Effector memory CD8-positive, alpha-beta T cell (primary cell): ENCODE measurements at places on chromosomes 1 and 21.
A peak's percentile ranks its signal among the peaks of the same experiment; 100 is the strongest.

- DNase-seq: no peak
Observed at GRCh38 chr1:56837244-56837939, 17.2 kb upstream of the C8A start.

DNA sequence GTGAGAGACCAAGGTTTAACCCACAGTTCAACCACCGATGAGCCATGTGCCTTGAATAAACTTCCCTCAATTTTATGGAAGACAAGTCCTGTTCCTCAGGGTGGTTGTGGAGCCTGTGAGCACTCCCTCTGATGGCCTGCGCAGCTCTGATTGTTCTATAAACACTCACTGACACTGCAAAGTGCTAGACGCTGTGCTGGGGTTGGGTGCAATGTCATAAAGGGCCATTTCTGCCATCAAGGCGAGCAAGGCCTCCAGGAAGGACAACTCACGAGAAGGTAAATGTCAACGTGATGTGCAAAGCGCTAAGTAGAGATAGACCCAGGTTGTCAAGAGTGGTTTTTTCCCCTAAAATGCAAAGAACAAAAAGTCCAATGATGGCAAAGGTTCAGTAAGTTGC lies 75.7 kb upstream of the SYT6 start:
- no peak for DNase-seq

- no peak for DNase-seq
Observed at GRCh38 chr1:238346340-238346739, 455.6 kb upstream of the ZP4 start.

DNA sequence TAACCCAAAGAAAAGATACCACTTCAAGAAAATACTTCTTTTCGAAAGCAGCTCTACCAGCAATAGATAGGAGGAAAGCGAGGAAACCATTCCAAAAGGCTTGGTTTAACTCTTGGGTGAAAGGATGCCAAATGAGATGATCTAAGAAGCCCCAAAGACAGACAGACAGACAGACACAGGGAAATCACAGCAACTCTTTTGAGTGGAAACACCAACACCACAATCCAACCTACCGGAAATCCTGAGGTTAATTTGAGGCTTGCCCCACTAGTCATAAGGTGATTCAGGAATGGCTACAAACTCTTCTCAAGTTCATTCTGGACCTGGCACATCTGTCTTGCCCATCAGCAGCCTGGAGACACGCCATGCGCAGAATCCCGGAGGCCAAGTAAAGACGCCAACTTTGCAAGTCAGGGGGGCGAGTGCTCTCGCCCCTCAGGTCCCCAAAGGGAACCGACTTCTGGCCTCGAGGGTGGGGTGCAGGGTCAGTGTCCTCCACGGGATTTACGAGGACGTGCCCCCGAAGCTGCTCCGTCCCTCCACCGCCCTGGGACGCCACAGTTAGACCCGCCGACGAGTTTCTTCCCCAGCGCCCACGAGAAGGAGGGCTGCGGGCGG lies 778 bp downstream of the EVI5 start:
- peak; percentile 29 for DNase-seq

DNA sequence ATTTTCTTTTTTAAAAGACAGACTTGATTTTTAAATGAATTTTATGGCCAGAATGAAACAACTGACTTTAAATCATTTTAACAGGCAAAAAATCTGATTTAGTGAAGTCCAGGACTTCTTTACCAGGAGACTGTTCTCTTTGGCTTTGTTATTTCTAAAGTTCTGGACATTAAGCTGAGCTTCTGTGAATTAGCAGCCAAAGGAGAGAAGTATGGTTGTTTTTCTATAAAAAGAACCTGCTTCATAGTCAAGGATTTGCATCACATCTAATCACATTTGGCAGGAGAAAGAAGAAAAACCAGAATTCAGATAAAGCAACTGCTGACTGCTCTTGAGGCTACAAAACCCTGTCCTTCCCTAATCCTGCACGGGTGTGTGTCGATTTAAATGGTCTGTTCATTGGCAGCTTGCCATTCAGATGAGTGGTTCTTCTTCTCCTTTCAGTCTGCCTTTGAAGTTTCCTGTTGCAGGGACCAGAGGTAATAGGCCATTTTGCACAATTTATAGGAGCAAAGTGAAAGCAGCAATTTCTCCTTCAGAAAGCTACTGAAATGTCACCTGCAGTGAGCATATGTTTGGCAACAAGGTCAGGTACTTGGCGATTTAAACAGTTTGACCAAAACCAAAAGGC lies 215.4 kb downstream of the OLFM3 start:
- no peak for DNase-seq

GRCh38 chr1:31505911-31506497 lies 70.3 kb upstream of the TINAGL1 start:
- DNase-seq: no peak

DNA sequence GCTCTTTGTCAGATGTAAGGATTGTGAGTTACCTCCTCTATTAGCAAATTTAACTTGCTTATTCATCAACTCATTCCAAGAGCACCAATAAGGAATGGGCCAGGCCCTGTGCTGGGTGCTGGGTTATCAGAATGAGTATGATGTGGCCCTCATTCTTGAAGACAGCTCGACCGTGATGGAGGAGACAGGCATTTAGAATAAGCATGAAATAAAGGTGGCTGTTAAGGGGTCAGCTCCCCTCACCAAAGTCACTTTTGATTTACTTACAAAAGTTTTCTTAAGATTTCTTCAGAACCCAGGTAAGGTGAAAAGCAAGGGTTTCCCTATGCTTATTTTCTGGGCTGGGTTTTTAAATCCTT lies 15.3 kb upstream of the PADI1 start:
- no peak for DNase-seq

GRCh38 chr21:42441963-42442362 lies 38.3 kb downstream of the UBASH3A start:
- DNase-seq: no peak

DNA sequence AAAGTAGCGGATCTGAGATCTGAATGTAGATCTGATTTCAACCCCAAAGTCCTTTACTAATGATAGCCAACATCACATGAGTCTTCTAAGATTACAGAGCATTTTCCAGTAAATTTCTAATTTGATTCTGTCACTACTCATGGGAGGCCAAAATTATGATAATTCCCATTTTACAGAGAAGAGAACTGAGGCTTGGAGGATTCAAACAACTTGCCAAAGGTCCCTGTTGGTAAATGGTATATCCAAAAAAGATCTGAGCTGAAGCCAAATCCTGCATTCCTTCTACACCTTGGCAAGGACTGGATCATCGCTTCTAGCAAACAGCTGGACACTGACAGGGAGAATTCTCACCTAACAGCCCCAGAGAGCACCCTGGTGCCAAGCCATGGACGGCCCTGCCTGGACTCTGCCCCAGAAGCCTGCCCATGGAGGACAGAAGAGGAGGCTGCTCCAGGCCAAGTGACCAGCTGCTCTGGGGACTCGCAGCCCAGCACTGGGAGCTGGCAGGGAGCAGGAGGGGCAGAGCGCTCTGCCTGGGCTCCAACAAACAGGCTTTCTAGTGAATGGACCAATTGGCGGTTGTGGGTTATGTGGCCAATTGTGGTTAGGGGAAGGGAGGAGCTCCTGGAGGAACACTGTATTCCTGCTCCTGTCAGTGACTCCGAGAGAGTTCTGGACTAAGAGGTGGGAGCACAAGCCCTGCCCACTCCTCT lies 6.4 kb upstream of the CSF1 start:
- no peak for DNase-seq

GRCh38 chr1:59107516-59107915 lies 189.4 kb upstream of the FGGY start:
- no peak for DNase-seq

GRCh38 chr1:76073481-76073880 lies 1.1 kb upstream of the ST6GALNAC3 start:
- DNase-seq: no peak

GRCh38 chr1:217211486-217211885 lies 419.4 kb downstream of the GPATCH2 start:
- no peak for DNase-seq

- no peak for DNase-seq
Observed at GRCh38 chr1:224339442-224340033, 9.6 kb upstream of the NVL start.

DNA sequence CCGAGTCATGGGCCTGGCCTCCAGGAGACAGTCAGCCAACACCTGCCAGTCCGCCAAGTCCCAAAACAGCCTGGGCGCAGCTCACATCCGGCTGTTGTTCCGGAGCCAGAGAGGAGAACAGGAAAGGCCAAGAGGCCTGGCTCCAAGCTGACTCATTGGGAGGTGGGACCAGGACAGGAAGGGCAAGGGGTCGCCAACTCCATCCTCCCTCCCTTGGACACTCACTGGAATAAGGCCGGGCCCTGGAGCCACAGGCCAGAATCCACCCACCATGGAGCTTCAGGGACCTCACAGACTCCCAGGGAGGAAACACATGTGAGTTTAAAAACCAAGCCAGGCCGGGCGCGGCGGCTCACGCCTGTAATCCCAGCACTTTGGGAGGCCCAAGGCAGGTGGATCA lies 25.1 kb upstream of the CLIC4 start:
- DNase-seq: no peak

- no peak for DNase-seq
Observed at GRCh38 chr1:106964495-106964894, 92.0 kb upstream of the PRMT6 start.

DNA sequence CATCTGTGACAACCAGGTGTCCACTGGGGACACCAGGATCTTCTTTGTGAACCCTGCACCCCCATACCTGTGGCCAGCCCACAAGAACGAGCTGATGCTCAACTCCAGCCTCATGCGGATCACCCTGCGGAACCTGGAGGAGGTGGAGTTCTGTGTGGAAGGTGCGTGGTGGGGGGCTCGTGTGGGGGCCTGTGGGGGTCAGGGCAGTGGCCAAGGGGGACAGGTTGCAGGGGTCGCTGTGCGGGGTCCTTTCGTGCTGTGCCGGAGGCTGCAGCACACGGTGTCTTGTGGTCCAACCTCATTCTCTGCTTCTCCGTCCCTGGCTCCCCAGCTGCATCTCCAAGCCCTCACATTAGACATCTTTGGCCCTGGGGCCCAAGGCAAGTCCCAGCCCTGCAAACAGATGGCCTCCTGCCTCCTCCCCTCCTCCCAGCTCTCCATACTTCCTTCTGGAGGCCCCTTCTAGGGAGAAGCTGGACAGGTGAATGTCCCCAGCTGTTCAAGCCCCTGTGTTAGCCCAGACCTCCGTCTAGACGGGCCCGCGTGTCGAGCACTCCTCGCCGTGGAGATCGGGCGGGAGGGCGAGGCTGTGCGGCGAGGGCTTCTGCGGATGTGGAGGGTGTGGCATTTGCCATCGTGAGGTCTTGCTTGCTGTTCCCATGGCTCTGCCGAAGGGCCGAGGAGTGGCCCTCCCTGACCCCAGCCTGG lies 2.5 kb downstream of the AGRN start:
- DNase-seq: no peak

DNA sequence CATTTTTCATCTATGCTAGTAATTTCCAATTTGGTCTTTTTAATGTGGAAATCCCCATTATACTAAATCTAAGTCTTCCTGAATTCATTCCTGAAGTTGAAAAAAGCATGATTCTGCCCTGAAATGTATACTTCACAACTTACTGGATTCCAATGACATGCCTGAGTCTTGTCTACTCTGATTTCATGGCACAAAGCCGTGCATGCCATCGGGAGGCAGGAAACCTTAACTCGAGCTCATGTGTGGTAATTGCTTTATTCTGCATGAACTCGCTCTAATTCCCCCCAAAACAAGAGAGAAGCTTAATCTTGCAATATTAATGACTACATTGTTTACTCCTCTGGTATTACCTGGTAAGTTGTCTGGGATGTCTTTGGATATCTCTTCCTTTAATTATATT lies 39.6 kb upstream of the PBX1 start:
- no peak for DNase-seq

- no peak for DNase-seq
Observed at GRCh38 chr1:112672842-112673241, 1.6 kb upstream of the MOV10 start.

DNA sequence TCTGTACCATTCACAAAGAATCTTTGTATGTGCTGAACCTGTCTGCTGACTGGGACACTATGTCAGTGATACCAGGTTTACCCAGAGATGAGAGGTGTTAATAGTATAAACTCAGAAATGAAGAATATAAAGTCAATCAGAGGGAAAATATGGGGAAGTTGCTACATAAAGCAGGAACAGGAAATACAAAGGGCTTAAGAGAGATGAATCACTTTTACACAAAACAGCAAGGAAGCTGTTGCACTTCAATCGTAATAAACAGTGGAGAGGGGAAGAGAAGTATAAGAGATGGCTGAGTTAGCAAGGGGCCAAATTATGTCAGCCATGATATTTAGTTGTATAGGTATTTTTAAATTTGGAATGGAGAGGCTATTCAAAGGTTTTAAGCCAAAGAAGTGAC lies 890.2 kb upstream of the NCAM2 start:
- DNase-seq: no peak

- DNase-seq: peak; percentile 4
Observed at GRCh38 chr1:108049178-108049819, 84.3 kb upstream of the VAV3 start.

GRCh38 chr1:20711285-20712214 lies 6.3 kb downstream of the KIF17 start:
- DNase-seq: no peak

- DNase-seq: peak; percentile 4
Observed at GRCh38 chr1:213244664-213245091, 193.6 kb downstream of the RPS6KC1 start.

DNA sequence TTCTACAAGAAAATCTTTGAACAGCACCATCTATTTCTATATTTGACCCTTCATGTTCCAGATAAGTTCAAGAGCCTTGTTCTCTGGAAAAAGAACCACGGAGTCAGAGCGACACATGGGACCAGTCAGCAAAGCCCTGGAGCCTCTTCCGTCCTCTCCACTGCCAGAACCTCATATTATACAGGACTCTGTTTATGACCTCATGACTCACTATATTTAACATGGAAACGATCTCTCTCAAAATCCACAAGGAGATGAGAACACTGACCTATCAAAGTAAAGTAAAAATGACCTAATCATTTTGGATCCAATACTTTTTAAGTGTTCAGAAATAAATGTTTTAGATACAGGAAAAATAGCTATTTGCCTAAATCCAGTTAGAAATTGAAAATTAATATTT lies 124.6 kb upstream of the KRTAP19-8 start:
- DNase-seq: no peak
